Foreskin keratinocyte (primary cell): ENCODE measurements at places on chromosomes 7 and 10.

DNA sequence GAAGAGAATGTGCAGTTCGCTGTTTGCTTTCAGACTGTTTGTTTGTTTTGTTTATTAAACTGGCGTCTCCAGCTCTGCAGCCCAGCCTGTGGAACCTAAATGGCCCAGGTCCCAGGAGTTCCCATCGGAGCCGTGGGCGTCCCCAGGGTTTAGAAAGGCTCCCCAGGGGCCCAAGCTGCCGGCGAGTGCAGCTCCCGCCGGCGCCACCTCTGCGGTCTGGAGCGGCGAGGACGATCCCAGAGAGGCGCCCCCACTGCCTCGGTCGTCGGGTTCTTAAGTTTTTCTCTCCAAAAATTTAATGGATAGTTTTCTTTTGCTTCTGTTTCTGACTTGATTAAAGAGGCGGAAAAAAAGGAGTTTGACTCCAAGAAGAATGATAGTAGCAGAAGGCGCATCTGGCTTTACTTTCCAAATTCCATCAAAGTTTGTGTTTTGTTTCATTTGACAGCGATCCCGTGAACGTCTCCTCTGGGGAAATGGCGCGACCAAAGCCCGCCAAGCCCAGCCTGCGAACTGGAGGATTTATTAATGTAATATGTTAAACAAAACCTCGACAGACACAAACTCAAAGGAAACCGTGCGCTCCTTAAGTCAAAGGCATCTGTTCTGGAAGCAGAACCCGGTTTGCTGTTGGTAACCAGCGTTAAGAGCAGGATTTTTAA lies 718 bp upstream of the FZD1 start:
- no peak for DNase-seq

DNA sequence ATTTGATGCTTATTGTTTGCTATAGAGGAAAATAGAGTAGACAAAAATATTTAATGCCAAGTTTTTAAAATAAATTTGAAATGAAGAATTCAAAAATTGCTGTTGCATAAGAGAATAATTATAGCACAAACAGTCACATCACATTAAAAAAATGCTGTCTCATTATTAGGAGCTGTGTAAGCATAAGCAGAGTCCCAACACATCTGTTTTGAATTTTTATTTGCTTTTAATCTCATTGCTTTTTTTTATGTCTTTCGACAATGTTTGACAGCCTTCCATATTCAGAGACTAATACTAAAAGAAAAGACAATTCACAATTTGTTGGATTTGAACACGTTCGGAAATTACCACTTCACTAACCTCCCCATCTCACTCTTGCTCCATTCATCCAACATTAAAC lies 143.5 kb downstream of the TFPI2 start:
- no peak for DNase-seq

DNA sequence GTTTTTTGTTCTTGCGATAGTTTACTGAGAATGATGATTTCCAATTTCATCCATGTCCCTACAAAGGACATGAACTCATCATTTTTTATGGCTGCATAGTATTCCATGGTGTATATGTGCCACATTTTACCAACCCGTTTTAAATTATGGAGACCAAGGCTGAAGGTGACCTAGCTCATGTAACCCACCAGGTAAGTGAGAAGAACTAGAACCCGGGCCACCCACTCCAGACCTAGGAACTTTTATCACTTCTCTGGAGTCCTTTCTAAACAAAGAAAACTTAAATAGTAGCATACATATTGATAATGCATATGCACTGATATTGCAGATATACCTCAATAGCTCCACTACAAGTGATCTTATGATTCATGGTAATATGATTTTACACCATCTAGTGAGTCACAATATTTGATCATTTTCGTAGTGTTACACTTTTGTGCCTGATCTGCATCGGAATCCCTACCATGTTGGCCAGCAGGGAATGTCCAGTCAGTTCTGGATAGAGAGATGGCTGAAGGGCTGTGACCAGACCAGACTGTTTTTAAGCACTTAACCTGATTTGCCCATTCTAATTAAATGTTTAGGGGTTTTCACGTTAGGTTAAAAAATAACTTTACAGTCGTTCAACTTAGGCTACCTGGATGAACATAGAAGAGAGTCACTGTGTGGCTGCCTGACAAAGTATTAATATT lies 15.2 kb downstream of the CUZD1 start:
- no peak for DNase-seq

- no peak for DNase-seq
These were observed 104.9 kb downstream of the BTRC start for GRCh38 chr10:101458869-101459268.

GRCh38 chr10:37684765-37685164 lies 172.6 kb downstream of the ZNF248 start:
- no peak for DNase-seq

DNA sequence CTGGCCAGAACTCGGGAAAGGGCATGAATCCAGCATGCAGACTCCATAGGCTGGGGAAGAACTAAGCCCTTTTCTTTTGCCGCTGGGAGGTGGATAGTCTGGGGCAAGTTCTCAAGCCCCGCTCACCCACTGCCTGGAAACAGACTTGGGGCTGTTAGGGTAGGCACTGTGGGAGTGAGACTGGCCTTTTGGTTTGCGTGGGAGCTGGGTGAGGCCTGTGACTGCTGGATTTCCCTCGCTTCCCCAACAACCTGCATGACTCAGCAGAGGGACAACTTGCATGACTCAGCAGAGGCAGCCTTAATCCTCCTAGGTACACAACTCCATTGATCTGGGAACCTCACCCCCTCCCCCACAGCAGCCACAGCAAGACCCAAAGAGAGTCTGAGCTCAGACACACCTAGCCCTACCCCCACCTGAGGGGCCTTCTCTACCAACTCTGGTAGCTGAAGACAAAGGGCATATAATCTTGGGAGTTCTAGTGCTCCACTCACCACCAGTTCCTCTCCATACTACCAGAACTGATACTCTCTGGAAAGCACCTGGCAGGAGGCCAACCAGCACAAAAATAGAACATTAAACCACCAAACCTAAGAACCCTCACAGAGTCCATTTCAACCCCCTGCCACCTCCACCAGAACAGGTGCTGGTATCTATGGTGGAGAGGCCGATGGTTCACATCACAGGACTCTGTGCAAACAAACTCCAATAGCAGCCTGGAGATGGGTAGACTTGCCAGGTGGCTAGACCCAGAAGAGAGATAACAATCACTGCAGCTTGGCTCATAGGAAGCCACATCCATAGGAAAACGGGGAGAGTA lies 81.4 kb upstream of the LAMB4 start:
- peak; percentile 63 for DNase-seq

- DNase-seq = no peak
These were observed 118.5 kb downstream of the LYZL1 start for GRCh38 chr10:29407280-29407858.

- no peak for DNase-seq
These were observed 4.3 kb upstream of the CXCL12 start for GRCh38 chr10:44389150-44389549.

DNA sequence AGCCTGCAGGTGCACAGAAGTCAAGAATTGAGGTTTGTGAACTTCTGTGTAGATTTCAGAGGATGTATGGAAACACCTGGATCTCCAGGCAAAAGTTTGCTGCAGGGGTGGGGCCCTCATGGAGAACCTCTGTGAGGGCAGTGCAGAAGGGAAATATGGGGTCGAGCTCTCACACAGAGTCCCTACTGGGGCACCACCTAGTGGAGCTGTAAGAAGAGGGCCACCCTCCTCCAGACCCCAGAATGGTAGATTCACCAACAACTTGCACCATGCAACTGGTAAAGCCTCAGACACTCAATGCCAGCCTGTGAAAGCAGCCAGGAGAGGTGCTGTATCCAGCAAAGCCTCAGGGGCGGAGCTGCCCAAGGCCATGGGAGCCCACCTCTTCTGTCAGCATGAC lies 205.8 kb downstream of the CCSER2 start:
- no peak for DNase-seq

DNA sequence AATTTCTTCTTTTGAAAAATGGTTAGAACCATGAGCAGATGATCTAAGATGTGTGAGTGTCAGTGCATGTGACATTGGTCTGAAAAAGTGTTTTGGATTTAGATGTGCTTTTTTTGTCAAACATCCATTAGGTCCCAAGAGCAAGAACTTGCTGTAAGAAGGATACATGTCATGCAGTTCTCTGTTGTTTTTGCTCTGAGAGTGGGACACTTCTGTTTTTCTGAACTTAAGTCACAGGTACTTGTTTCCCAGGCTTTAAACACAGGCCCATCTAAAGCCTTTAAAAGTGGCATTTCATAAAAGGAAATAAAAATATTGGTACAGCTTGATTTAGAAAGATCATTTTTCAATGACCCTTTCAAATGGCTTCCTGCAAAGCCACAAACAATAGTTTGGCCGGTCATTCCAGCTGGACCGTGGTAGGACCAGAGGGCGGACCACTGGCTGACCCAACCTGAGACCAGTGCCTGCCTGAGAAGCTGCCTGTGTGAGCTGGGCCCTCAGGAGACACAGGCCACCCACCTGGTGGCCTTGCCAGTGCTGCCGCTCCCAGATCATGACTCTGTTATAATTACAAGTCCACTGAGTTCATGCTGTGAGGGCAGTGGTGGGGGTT lies 92.7 kb downstream of the EEPD1 start:
- no peak for DNase-seq

DNA sequence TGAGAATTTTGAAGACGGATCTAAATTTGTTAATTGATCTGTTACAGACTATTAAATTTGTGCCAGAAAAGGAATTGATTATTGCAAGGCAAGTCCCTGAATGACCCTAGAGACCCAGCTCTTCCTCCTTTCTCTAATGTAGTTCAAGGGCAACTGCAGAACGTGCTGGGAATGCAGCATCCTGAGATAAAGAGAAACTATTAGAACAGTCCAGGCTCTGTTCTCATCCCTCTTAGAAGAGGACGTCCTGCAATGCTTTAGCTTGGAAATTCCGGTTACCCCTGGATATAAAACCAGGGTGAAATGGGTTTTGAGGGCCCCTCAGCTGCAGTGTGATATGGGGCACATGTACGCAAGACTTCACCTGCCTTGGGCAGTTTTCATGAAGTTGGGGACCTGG lies 67.3 kb downstream of the PTN start:
- no peak for DNase-seq

DNA sequence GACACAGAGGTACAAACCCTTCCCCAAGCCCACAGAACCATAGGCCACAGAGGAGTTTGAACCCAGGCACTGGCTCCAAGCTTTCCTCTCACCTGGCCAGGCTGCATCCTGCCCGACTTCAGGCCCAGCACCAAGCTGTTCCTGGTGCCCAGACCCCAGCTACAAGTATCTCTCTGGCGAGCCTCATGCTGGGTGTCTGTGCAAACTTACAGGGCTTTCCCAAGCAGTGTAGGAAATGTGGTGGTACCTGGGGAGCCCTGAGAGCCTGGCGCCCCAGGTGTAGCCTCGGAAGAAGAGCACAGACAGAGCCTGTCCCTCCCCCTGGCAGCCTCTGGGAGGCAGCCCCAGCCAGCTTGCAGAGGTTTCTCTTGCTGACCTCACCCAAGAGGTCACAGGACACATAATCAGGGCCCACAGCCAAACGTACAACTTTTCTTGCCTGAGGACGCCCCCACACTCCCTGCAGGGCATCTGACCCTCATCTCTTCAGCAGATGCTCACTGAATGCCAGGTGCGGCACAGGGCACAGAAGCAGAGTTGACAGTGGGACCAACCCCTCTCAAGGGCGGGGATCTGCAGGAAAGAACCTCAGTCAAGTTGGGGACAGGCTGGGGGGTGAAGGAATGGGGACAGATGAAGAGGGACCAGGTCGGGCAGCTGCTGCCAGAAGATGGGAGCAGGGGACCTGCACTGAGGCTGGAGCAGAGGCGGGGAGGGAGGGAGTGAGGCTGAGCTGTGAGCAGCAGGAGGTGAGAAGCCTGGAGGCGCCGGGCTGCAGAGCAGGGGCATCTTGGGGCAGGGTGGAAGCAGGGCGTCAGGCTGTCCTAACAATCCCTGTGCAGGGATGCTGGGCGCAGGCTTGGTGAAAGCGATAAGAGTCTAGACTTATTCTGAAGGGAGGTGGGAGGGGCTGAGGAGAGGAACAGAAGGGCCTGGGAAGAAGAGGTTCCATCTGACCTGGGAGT lies 16.3 kb upstream of the MYL7 start:
- no peak for DNase-seq

GRCh38 chr10:28714401-28715053 lies 37.2 kb downstream of the BAMBI start:
- no peak for DNase-seq

GRCh38 chr10:123636598-123637325 lies 29.4 kb upstream of the GPR26 start:
- DNase-seq = no peak

GRCh38 chr10:80646366-80646765 lies 108.7 kb downstream of the SH2D4B start:
- DNase-seq = no peak

- DNase-seq = no peak
These were observed 477.9 kb downstream of the RPS24 start for GRCh38 chr10:78511324-78512204.

DNA sequence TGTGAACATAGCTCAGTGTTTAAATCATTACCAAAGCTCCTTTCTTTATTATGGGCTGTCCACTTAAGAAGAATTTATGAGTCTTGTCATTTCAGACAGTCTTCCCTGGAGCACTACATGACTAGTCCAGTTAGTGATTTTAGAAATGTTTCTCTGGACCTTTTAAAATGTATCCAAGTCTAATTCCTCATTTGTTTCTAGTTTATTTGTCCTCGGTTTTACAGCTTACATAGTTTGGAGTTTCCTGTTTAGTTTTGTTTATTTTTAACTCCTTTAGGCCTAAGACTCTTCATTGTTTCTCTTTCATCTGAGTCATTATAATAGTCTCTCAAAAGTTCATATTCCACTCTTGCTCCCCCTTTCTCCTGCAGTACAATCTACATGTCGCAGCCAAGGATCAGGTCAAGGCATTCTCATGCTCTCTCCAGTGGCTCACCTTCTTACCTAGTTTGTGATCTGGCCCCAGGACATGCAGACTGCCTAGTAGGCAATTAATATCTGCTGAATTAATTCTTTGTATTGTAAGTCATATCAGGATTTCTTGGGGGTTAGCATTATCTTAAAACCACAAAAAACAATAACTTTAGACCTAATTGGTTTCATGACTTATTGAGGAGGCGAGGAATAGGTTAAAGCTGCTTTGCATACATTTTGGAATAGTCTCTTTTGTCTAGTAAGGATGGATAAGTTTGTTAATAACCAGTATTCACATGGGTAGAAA lies 93.8 kb downstream of the MAPK8 start:
- DNase-seq = peak; percentile 33

DNA sequence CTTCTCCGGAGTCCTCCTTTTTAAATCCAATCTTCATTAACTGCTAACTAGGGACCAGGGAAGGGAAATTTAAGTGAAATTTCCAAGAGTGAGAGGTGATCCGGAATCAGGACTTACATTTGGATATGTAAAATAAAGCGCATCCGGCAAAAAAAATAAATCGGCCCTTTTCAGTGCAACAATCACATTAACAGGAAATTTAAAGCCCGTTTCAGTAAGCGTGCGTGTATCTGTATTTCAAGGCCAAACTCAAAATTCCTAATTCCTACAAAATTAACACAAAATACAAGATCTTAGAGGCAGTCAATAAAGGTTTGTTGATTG lies 771 bp downstream of the DNAJC9 start:
- no peak for DNase-seq

- no peak for DNase-seq
These were observed 3.6 kb downstream of the HELLS start for GRCh38 chr10:94549221-94549620.
